ENCODE measurements at places on chromosomes 6 and 20. TPM values are rescaled to one million over a fixed set of nuclear protein-coding genes. Genes with fewer than 3 reads are reported as not detected.

DNA sequence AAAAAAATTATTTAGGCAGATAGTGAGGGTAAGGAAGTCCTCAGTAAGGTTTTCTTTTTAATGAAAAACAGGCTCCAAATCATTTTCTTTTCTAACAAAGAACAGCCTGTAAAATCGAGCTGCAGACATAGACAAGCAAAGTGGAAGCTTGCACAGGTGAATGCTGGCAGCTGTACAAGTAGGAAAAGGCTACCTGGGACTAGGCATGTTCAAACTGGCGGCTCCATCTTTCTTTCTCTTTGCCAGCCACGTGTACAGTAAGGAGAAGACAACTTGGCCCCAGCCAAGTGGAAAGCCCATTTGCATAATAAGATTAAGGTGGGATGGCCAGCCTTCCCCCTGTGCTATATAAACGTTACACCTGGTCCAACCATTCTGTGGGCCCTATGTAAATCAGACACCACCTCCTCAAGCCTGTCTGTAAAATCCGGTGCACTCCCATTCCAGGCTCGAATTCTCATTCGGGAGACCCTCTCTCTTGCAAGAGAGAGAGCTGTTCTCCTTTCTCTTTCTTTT is 27.0 kb upstream of the SLC2A12 start:
- DNase-seq: no peak
- H3K4me1 ChIP-seq: no peaks in the 10 kb centered on the region
- H3K27me3 ChIP-seq: no peaks in the 10 kb centered on the region
- no peak overlapping the region for H3K4me3 ChIP-seq

DNA sequence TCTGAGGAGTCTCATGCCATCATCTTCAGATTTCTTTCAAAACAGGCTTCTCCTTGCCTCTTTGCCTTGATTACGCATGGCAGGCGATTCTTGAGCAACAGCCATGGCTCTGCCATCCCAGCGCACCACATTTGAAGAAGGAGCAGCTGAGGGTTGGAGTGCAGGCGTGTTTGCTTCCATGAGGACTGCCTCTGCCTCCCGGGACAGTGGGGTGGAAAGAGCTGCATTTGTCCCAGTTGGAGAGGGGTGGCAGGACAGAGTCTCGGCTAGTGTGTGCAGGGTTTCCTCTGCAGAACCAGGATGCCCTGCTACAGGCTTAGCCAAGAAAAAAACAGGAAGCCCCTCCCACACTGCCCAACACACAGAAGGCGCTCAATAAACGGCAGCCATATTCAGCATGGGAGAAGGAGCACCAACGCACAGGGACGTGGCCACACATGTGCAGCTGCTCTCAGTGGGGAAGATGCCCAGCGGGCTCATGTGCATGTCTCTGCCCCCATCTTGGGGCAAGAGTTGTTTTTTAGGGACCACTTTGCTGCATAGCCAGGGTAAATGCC is 36.6 kb downstream of the IRF4 start:
- DNase-seq: no peak
- H3K36me3 ChIP-seq: no peaks in the 10 kb centered on the region
- H3K27me3 ChIP-seq: no peaks in the 10 kb centered on the region
- H3K4me1 ChIP-seq: peaks cover 9% of the 10 kb centered on the region

- no peak overlapping the region for H3K4me3 ChIP-seq
- no peak for DNase-seq
- H3K36me3 ChIP-seq: no peaks in the 10 kb centered on the region
- H3K27ac ChIP-seq: no peak overlapping the region
- no peaks in the 10 kb centered on the region for H3K27me3 ChIP-seq
Measured at GRCh38 chr20:32077190-32077589, 25.1 kb downstream of the HCK start.

DNA sequence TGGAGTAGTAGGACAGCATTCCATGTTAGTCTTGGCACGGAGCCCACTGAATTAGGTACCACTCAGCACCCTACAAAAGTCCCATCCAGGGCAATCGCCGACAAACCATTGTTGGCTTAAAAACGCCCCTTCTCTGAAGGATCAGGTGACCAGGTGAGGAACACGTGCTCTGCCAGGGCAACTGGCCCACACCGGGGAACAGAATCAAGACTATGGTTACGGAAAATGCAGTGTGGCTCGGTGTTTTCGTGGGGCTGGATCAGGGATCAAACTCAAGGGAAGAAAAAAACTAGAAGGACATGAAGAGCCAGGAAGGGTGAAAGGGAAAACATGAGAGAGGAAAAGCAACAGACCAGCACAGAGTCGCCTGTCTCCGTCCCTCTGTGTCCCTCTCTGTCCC is 177.8 kb upstream of the ARID1B start:
- no peak overlapping the region for H3K4me3 ChIP-seq
- H3K27ac ChIP-seq: no peak overlapping the region
- no peaks in the 10 kb centered on the region for H3K4me1 ChIP-seq
- no peaks in the 10 kb centered on the region for H3K36me3 ChIP-seq

TREML1 gene
- total RNA-seq: not detected
